ENCODE measurements at places on chromosomes 6 and 20. TPM values are rescaled to one million over a fixed set of nuclear protein-coding genes. Genes with fewer than 3 reads are reported as not detected.
A peak's percentile ranks its signal among the peaks of the same experiment; 100 is the strongest.

Gene OR2H2
- not detected for total RNA-seq

Gene TGM3
- total RNA-seq = 0.07 TPM

Gene ID1
- total RNA-seq = 158 TPM

Gene MYB
- 5.1 TPM for total RNA-seq

Gene AVP
- 0.50 TPM for total RNA-seq

Gene CCR6
- not detected for total RNA-seq

Gene MAK
- 0.21 TPM for total RNA-seq

Gene MAS1
- total RNA-seq = 0.68 TPM

DNA sequence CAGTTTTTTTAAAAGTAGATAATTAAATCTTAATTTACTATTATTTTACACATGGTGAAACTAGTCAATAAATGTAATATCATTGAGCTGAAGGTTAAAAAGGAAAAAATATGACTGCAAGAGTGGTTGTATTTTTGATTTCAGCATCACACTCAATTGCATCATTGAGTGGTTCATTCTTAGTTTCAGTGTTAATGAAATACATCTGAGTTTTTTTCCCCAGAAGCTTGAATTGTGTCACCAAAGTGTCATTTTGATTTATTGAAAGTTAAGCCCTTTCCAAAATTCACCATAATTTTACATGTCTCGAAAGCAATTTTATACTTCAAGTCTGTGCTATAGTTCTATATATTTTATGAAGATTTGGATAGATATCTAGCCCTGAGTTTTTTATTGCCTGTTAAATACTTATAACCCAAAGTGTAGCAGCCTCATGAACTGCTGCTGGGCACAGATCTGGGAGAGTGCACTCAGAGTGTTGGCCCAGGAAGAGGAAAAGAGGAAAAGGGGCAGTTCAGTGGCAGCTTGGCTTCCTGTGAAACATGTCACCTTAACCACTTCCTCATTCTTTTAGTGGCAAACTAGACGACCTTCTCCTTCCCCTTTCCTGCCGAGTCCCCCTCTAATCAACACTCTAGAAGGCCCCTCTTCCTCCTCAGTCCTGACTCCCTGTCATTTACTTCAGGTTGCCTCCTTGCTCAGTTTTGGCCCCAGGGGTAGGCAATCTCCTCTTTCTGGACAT, 140.7 kb downstream of the ESR1 start:
- no peak overlapping the region for H3K27ac ChIP-seq
- DNase-seq = no peak
- H3K4me3 ChIP-seq = no peak overlapping the region
- H3K36me3 ChIP-seq = no peaks in the 10 kb centered on the region
- no peaks in the 10 kb centered on the region for H3K27me3 ChIP-seq

GRCh38 chr6:53062169-53062539, 3.0 kb upstream of the FBXO9 start:
- H3K27me3 ChIP-seq = no peaks in the 10 kb centered on the region
- H3K4me1 ChIP-seq = peaks cover 41% of the 10 kb centered on the region
- DNase-seq = no peak
- H3K27ac ChIP-seq = peak overlapping the region; percentile 80

DNA sequence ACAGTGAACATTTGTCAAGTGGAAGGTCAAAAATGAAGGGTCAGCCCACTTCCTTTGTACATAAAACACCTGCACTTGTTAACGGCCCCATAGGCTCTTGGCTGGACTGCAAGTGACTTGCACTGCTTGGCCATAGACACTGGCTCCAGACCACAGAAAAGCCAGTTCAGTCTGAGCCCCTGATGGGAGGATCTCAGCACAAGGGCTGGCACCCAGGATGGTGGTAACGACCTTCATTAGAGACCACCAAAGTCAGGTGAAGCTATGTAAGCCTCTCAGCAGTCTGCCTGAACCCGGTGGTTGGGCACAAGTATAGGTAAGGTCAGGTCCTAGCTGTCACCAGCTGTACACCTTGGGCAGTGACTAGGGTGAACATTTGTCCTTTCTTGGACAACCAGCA, 16.1 kb downstream of the PLAGL2 start:
- H3K4me3 ChIP-seq = peak overlapping the region; percentile 75
- H3K4me1 ChIP-seq = peaks cover 20% of the 10 kb centered on the region
- H3K36me3 ChIP-seq = peaks cover 17% of the 10 kb centered on the region
- no peak for DNase-seq
- H3K27me3 ChIP-seq = no peaks in the 10 kb centered on the region
- H3K27ac ChIP-seq = no peak overlapping the region

- no peak overlapping the region for H3K4me3 ChIP-seq
- no peak for DNase-seq
- no peak overlapping the region for H3K27ac ChIP-seq
- H3K36me3 ChIP-seq = no peaks in the 10 kb centered on the region
- H3K27me3 ChIP-seq = no peaks in the 10 kb centered on the region
- peaks cover 21% of the 10 kb centered on the region for H3K4me1 ChIP-seq
Observed at GRCh38 chr6:47697925-47698324, 455 bp upstream of the ADGRF4 start.

DNA sequence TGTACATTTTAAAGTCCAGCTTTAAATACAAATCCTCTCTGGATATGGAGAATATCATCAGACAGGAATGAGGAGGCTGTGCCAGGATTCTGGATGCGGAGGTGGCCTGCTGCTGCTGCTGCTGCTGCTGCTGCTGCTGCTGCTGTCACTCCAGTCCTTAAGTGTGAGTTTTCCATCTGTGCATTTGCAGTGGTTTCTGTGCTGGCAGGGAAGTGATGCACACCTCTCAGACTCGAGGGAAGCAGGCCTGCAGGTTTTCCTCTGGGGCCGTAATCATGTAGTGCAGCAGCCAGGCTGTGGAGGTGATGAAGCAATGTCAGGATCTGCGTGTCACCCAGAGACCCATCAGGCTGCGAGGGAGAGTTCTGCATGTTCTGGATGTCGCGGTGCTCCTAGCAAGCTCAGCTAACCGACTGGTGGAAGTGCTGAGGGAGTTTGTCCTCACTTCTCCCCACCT, 32.0 kb downstream of the CFAP61 start:
- no peak overlapping the region for H3K4me3 ChIP-seq
- H3K27ac ChIP-seq = no peak overlapping the region
- DNase-seq = no peak
- peaks cover 6% of the 10 kb centered on the region for H3K4me1 ChIP-seq
- no peaks in the 10 kb centered on the region for H3K27me3 ChIP-seq

GRCh38 chr20:49979030-49979832, 3.5 kb upstream of the SNAI1 start:
- no peak overlapping the region for H3K27ac ChIP-seq
- H3K4me3 ChIP-seq = peak overlapping the region; percentile 51
- no peaks in the 10 kb centered on the region for H3K36me3 ChIP-seq
- H3K4me1 ChIP-seq = peaks cover 44% of the 10 kb centered on the region
- peak; percentile 79 for DNase-seq

GRCh38 chr6:14544666-14545065, 427.1 kb downstream of the CD83 start:
- DNase-seq = no peak
- H3K4me1 ChIP-seq = peaks cover 51% of the 10 kb centered on the region
- H3K27me3 ChIP-seq = no peaks in the 10 kb centered on the region
- H3K36me3 ChIP-seq = no peaks in the 10 kb centered on the region
- no peak overlapping the region for H3K4me3 ChIP-seq

DNA sequence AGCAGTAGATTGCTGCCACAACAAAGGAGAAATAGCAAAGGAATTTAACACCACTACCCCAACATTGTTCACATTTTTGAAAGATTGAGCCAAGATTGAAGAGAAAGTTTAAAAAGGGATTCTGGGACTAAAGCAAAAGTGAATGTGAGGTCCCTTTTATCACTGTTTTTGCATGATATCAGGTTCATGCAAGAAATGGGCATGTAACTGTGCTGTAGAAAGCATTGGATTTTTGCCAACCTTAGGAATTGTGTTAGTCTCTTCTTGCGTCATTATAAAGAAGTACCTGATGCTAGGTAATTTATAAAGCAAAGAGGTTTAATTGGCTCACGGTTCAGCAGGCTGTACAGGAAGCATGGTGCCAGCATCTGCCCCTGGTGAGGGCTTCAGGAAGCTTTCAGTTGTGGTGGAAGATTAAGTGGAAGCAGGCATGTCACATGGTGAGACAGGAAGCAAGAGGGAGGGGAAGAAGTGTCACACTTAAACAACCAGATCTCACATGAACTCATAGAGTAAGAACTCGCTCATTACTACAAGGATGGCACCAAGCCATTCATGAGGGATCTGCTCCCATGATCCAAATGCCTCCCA, 4.6 kb upstream of the GJB7 start:
- peaks cover 34% of the 10 kb centered on the region for H3K4me1 ChIP-seq
- DNase-seq = no peak
- peak overlapping the region; percentile 57 for H3K27ac ChIP-seq
- no peak overlapping the region for H3K4me3 ChIP-seq
- H3K27me3 ChIP-seq = no peaks in the 10 kb centered on the region

All from WTC11 (cell line).